ENCODE measurements at places on chromosomes 7 and 10.

- DNase-seq = peak; percentile 2
Measured at GRCh38 chr10:128463991-128464760, 338.0 kb upstream of the MKI67 start.

- DNase-seq = no peak
Measured at GRCh38 chr10:118865998-118866693, 111.4 kb upstream of the CACUL1 start.

GRCh38 chr10:103696094-103696410, 159.3 kb downstream of the SH3PXD2A start:
- DNase-seq = no peak

- no peak for DNase-seq
Measured at GRCh38 chr7:43538404-43538771, 44.5 kb upstream of the STK17A start.

GRCh38 chr10:73376679-73377078, 18.0 kb upstream of the CFAP70 start:
- DNase-seq = no peak

DNA sequence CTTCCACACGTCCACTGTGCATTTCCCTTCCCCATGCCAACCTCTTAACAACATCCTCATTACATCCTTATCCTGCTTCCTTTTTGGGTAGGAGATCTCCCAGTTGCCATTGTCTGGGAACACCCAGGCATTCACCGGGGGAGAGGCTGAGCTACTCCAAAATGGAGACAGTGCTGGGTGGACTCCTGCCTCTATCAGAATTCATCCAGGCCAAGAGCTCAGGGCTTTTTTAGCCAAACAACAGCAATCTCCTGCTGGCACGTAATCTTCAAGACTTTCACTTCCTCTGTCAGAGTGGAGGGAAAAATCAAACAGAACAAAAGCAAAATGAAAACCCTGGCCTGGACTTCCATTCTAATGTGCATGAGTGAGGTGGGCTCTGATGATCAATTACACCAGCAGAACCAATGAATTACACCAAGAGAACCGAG, 245.0 kb downstream of the PRPF18 start:
- no peak for DNase-seq

DNA sequence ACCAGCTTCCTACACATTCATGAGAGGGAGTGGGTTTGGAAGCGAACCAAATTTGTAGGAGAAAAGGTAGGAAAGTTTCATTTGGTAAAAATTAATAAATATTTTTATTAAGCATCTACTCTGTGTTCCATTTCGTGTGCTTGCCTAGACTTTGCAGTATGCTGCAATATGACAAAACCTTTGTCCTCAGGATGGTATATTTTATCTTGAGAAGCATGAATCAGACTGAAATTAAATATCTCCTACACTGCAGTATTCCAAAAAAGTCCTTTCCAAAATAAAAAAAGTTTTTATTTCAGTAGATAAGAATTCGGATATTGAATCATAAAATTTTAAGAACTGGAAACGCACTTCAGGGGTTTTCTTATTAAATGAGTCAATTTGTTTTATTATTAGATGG, 47.7 kb downstream of the ANK3 start:
- no peak for DNase-seq

GRCh38 chr10:308101-308500, 172.8 kb downstream of the ZMYND11 start:
- no peak for DNase-seq

GRCh38 chr7:129412501-129412900, 21.7 kb upstream of the STRIP2 start:
- no peak for DNase-seq

DNA sequence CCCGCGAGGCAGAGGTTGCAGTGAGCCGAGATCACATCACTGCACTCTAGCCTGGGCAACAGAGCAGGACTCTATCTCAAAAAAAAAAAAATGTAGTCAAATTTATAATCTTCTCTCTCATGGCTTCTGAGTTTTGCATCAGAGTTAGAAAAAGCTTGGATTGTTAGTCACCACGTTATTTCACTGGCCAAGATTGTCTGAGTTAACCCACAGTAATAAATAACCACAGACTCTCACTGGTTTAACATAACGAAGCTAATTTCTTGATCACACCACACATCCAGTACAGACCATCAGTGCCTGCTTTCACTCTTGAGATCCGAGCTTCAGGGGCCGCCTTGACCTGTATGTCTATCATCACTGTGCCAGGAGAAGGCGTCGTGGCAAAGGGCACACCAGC, 116.8 kb upstream of the JCAD start:
- no peak for DNase-seq

GRCh38 chr10:93445978-93446720, 36.0 kb downstream of the MYOF start:
- no peak for DNase-seq

- no peak for DNase-seq
Measured at GRCh38 chr10:30387646-30388243, 38.7 kb upstream of the MTPAP start.

DNA sequence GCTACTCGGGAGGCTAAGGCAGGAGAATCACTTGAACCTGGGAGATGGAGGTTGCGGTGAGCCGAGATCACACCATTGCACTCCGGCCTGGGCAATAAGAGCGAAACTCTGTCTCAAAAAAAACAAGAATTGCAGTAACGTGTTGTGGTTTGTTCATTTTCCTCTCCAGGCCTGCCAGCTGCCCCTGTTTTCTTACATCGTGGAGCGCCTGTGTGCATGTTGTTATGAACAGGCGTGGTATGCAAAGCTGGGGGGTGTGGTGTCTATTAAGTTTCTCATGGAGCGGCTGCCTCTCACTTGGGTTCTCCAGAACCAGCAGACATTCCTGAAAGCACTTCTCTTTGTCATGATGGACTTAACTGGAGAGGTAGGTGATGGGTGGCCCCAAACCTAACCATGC, 52.1 kb downstream of the TRRAP start:
- DNase-seq = no peak

DNA sequence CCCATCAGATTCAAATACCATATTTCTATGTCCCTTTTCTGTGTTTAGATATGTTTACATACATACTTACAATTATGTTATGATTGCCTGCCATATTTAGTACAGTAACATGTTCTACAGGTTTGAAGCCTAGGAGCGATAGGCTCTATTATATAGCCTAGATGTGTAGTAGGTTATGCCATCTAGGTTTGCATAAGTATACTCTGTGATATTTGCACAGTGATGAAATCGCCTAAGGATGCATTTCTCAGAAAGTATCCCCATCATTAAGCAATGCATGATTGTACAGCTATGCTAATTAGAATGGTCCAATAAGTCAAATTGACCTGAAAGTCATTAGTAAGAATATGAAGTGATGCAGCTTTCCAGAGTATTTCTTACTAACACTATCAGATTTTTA, 1171.7 kb upstream of the LRRTM3 start:
- no peak for DNase-seq

- no peak for DNase-seq
Measured at GRCh38 chr7:84665339-84665738, 470.8 kb upstream of the SEMA3A start.

- no peak for DNase-seq
Measured at GRCh38 chr10:133088179-133088955, 643 bp downstream of the ADGRA1 start.

GRCh38 chr10:96266118-96266770, 5.1 kb downstream of the BLNK start:
- DNase-seq = no peak

DNA sequence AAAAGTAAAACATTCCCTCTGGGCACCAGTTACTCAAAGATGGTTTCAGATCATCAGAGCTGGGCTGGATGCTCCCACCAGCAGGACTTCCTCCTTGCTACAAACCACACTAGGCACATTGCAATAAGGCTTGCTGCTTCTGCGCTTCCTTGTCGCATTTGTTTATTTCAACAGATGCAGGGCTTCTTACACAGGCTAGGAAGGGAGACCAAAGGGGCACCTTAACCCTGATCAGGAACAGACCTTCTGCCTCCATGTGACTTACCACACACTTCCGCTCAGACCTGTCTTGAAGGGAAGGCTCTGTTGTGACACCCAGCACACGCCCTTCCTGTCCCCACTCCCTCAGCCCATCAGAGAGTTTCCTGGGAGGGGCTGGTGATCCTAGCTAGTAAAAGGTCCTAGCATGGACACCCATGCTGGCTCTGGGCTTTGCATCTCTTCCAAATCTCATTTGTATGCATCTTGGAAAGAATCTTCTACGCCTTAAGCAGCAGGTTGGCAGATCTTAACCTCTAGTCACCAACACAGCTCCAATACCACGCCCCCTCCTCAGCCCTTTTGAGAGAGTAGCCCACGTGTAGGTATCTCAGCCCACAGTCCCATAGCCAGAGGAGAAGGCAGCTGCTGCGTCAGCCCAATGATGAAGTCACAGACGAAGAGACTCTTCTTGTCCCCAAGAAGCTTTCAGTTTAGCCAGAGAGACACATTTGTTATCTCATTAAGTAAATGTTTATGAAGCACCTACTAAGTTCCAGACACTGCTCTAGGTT, 47.1 kb upstream of the SVIL start:
- peak; percentile 21 for DNase-seq

Data from effector CD8-positive, alpha-beta T cell (primary cell).